Neural progenitor cell (in vitro differentiated cells): ENCODE measurements at places on chromosomes 4 and X.

- no peak for DNase-seq
- peaks cover 6% of the 10 kb centered on the region for H3K4me1 ChIP-seq
- no peak overlapping the region for H3K4me3 ChIP-seq
- peaks cover 4% of the 10 kb centered on the region for H3K36me3 ChIP-seq
- H3K27me3 ChIP-seq: peaks cover 6% of the 10 kb centered on the region
These were observed 6.4 kb upstream of the SEPTIN11 start for GRCh38 chr4:76943129-76943620.

GRCh38 chr4:100609810-100610209, 92.0 kb upstream of the EMCN start:
- no peak for DNase-seq
- H3K27me3 ChIP-seq: no peaks in the 10 kb centered on the region
- no peak overlapping the region for H3K4me3 ChIP-seq
- H3K36me3 ChIP-seq: no peaks in the 10 kb centered on the region

- peaks cover 25% of the 10 kb centered on the region for H3K27me3 ChIP-seq
- H3K4me3 ChIP-seq: no peak overlapping the region
- no peak overlapping the region for H3K27ac ChIP-seq
- H3K36me3 ChIP-seq: no peaks in the 10 kb centered on the region
- DNase-seq: no peak
These were observed 13.7 kb upstream of the DHX15 start for GRCh38 chr4:24598025-24598424.

GRCh38 chr4:37531151-37531550, 155.0 kb downstream of the RELL1 start:
- no peak overlapping the region for H3K27ac ChIP-seq
- no peaks in the 10 kb centered on the region for H3K27me3 ChIP-seq
- no peak for DNase-seq
- peaks cover 9% of the 10 kb centered on the region for H3K4me1 ChIP-seq
- H3K36me3 ChIP-seq: no peaks in the 10 kb centered on the region
- H3K4me3 ChIP-seq: no peak overlapping the region

DNA sequence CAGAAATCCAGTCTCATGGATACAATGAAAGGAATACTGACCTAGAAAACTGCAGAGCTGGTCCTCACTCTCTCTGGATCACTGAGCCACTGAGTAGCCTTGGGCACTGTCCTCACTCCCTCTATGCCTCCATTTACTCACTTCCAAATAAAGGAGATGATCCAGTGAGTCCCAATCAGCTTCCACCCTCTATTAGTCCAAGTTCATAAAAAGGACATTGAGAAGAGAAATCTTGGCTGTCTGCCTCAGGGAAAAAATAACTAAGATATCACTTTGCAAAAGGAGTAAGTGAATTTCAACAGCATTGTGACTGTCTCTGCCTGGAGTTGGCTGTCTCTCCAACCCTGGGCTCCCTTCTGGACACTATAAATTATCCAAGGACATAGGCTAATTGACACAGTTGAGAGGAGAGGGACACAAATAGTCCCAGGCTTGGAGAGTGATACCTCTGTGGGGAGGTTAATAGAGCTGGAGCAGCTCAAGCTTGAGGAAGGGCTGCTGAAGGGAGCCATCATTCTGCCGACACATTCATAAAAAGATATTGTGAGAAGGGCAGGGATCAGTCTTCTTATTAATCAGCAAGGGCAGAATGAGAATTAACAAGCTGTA, 572.3 kb downstream of the RAB28 start:
- H3K36me3 ChIP-seq: no peaks in the 10 kb centered on the region
- H3K4me1 ChIP-seq: no peaks in the 10 kb centered on the region
- no peaks in the 10 kb centered on the region for H3K27me3 ChIP-seq
- DNase-seq: no peak

GRCh38 chr4:77310931-77311330, 153.9 kb downstream of the CCNG2 start:
- no peaks in the 10 kb centered on the region for H3K27me3 ChIP-seq
- DNase-seq: no peak
- no peak overlapping the region for H3K27ac ChIP-seq
- H3K4me3 ChIP-seq: no peak overlapping the region
- H3K4me1 ChIP-seq: no peaks in the 10 kb centered on the region

DNA sequence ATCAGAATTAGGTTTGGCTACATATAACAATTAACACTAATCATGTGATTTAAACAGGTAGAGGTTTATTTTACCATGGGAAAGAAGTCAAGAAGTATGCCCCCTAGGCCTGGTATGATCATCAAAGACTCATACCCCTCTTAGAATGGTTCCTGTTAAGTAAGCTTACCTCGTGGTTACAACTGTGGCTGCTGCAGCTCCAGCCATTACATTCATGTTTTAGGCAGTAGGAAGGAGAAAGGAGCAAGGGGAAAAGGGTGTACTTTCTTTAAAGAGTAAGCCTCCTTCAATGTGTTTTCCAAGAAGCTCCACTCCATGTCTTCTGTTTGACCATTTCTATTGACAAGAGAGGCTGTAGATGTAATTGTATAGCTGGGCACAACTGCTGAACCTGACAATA, 94.9 kb upstream of the GATB start:
- no peak overlapping the region for H3K27ac ChIP-seq
- no peak for DNase-seq
- H3K4me1 ChIP-seq: no peaks in the 10 kb centered on the region
- H3K4me3 ChIP-seq: no peak overlapping the region

GRCh38 chrX:53088136-53088974, 5.6 kb upstream of the KANTR start:
- peak; percentile 89 for DNase-seq
- H3K4me1 ChIP-seq: no peaks in the 10 kb centered on the region
- H3K27ac ChIP-seq: no peak overlapping the region

- H3K4me3 ChIP-seq: no peak overlapping the region
- H3K27me3 ChIP-seq: no peaks in the 10 kb centered on the region
- no peak for DNase-seq
- no peaks in the 10 kb centered on the region for H3K4me1 ChIP-seq
These were observed 108.3 kb upstream of the RBPJ start for GRCh38 chr4:26212528-26212927.

DNA sequence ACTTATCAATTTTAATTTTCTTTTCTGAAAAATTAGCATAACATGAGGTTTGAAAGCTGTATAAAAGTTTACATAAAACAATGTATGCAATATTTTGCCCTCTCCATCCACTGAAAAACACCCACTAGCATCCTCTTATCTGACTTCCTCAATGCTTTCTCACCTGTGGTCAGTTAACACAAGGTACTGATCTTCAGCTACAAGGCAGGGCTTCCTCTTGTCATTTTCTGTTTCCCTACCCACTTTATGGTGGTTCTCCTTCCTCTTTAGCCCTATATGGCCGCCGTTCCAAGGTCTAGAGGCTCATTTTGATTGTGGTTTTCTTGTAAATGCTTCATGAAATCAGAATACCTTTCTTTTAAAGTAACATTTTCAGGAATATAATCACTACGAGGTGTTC, 618.6 kb upstream of the CPEB2 start:
- H3K4me1 ChIP-seq: no peaks in the 10 kb centered on the region
- DNase-seq: no peak
- H3K27ac ChIP-seq: no peak overlapping the region
- H3K27me3 ChIP-seq: no peaks in the 10 kb centered on the region
- H3K4me3 ChIP-seq: no peak overlapping the region

GRCh38 chr4:110622841-110623717, at the start of gene PITX2:
Gene PITX2, minus strand, starts transcription at chr4:110623077. Its CDS starts 617 bp downstream, at chr4:110622460.
- peak within 1 kb of the TSS; percentile 53 for H3K4me3 ChIP-seq
- peak; percentile 98 for DNase-seq
- H3K27me3 ChIP-seq: peaks cover 100% of the 10 kb centered on the region
- no peak within 1 kb of the TSS for H3K27ac ChIP-seq
- H3K36me3 ChIP-seq: no peaks in the 10 kb centered on the region
- H3K4me1 ChIP-seq: peaks cover 34% of the 10 kb centered on the region

- H3K27ac ChIP-seq: no peak overlapping the region
- no peaks in the 10 kb centered on the region for H3K27me3 ChIP-seq
- H3K36me3 ChIP-seq: no peaks in the 10 kb centered on the region
- no peak overlapping the region for H3K4me3 ChIP-seq
These were observed 97.2 kb upstream of the PDE5A start for GRCh38 chr4:119725688-119726330.

DNA sequence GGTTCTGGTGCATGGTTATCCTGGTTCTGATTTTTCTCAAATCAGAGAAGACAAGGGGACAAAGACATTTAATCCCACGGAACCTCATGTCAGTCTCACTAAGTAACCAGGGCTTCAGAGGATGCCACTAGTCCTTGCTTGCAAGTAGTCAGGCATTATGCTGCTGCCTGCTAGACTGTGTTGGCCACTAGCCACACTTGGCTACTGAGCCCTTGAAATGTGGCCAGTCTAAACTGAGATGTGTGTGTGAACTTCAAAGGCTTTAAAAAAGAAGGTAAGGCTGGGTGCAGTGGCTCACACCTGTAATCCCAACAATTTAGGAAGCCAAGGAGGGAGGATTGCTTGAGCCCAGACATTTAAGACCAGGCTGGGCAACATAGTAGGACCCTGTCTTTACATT, 48.6 kb upstream of the IGFBP7 start:
- DNase-seq: no peak
- no peaks in the 10 kb centered on the region for H3K36me3 ChIP-seq
- no peaks in the 10 kb centered on the region for H3K27me3 ChIP-seq
- no peak overlapping the region for H3K4me3 ChIP-seq
- peaks cover 9% of the 10 kb centered on the region for H3K4me1 ChIP-seq

GRCh38 chr4:108926061-108926460, 163.2 kb upstream of the ETNPPL start:
- H3K27ac ChIP-seq: no peak overlapping the region
- no peak for DNase-seq
- no peaks in the 10 kb centered on the region for H3K27me3 ChIP-seq
- no peak overlapping the region for H3K4me3 ChIP-seq
- H3K4me1 ChIP-seq: no peaks in the 10 kb centered on the region

DNA sequence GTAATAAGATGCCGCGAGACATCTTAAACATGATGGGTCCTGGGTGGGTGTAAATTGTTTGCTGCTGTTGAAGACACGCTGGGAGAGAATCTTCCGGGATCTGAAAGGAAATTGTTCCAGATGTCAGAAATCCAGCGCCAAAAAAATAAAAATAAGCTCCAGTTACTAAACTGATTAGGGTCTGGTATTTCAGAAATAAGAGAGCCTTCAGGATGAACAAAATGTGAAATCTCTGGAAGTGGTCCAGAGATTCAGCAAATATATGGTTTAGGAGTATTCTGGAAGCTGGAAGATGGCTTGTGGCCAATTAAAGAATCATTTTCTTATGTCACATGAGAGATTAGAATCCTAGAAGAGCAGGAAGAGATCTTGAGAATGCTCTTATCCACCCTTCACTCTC, 75.8 kb upstream of the NHS start:
- no peak overlapping the region for H3K27ac ChIP-seq
- no peak overlapping the region for H3K4me3 ChIP-seq
- no peaks in the 10 kb centered on the region for H3K4me1 ChIP-seq
- H3K27me3 ChIP-seq: no peaks in the 10 kb centered on the region
- H3K36me3 ChIP-seq: no peaks in the 10 kb centered on the region

DNA sequence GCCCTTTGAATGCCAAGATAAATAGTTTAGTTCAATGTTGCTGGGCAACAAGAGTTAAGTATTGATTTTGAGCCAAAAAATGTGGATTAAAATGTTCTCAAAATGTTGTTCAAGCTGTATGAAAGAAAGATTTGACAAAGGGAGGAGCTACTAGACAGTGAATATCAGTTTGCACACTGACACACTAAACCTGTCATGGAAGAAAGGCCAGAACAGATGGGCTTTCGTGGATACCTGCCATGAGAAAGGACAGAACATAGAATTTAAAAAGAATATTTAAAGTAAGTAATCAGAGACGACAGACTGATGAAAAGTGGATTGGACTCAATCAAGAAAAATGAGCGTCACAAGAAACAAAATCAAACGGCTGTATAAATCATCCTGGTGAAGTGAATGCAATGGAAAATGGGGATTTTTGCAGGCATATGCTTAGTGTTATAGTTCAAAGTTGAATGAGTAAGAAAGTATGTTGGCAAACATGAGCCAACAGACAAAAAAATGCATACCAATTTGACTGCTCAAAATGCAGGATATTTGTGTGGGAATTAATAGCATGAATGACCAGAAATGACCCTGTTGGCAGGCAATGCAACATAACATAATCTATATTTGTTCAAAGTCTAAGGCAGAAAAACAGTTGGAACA, 7.4 kb downstream of the PCDH18 start:
- DNase-seq: no peak
- peaks cover 39% of the 10 kb centered on the region for H3K4me1 ChIP-seq
- no peaks in the 10 kb centered on the region for H3K27me3 ChIP-seq
- no peak overlapping the region for H3K4me3 ChIP-seq
- H3K36me3 ChIP-seq: peaks cover 72% of the 10 kb centered on the region

- H3K4me3 ChIP-seq: no peak overlapping the region
- H3K27ac ChIP-seq: no peak overlapping the region
- no peaks in the 10 kb centered on the region for H3K27me3 ChIP-seq
- no peak for DNase-seq
- peaks cover 13% of the 10 kb centered on the region for H3K4me1 ChIP-seq
These were observed 32.3 kb downstream of the SH3RF1 start for GRCh38 chr4:169238445-169238844.

DNA sequence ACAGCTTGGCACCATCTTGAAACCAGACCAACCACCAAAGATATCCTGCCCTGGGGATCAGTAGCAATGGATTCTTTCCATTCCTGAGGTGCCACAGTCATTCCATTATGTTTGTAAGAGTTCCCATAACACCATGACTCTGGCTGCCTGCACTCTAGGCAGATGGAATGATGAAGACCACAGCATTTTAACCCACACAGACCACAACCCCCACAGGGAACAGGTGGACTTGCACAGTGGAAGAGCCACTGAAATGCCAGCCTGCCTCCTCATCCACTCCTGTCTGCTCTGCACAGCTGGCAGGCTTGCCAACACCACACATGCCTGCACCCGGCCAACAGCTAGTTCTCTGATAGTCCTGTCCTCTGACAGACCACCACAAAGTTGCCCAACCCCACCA, 2362.2 kb upstream of the AGA start:
- no peak overlapping the region for H3K4me3 ChIP-seq
- DNase-seq: no peak
- no peaks in the 10 kb centered on the region for H3K4me1 ChIP-seq
- no peak overlapping the region for H3K27ac ChIP-seq
- no peaks in the 10 kb centered on the region for H3K36me3 ChIP-seq

DNA sequence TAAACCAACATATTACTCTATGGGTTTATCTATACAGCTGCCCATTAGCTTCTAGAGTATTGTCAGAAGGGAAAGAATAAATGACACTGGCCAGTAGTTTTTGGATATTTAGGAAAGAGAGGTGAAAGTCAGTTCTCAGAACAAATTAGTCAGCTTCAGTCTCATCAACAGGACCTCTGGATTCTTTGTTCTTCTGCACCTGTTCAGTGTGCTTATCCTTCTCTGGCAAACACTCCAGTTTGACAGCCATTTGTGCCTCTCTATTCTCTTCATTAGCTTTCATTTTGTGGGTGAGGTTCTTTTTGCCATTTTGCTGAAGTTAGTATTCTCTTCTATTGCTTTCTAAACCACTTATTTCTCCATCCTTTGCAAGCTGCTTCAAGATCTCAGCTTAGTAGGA, 107.0 kb downstream of the PCDH18 start:
- DNase-seq: no peak
- H3K4me3 ChIP-seq: no peak overlapping the region
- no peaks in the 10 kb centered on the region for H3K27me3 ChIP-seq
- H3K27ac ChIP-seq: no peak overlapping the region
- no peaks in the 10 kb centered on the region for H3K36me3 ChIP-seq
- H3K4me1 ChIP-seq: no peaks in the 10 kb centered on the region
